ENCODE measurements at places on chromosomes 13 and 19.

DNA sequence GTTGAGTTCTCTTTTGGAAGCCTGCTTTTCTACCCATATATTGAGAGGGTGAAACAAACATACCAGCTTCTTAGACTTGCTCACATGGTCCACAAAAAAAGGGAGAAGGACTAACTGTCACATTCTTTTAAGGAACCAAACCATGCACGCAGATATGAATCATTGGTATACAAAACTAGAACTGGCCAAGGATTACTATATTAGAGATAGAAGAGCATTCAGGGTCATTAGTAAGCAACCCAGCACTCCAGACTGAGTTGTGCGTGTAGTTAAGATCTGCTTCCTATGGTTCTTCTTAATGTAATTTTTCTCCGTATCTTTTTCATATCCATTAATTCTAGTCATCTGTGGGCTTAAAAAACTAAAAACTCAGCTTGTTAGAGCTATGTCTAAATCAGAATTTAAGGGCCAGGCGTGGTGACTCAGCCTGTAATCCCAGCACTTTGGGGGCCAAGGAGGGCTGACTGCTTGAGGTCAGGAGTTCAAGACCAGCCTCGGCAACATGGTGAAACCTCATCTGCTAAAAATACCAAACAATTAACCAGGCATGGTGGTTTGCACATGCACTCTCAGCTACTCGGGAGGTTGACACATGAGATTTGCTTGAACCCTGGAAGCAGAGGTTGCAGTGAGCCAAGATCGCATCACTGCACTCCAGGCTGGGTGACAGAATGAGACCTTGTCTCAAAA, 19.6 kb downstream of the ALG5 start:
- DNase-seq, result no peak

DNA sequence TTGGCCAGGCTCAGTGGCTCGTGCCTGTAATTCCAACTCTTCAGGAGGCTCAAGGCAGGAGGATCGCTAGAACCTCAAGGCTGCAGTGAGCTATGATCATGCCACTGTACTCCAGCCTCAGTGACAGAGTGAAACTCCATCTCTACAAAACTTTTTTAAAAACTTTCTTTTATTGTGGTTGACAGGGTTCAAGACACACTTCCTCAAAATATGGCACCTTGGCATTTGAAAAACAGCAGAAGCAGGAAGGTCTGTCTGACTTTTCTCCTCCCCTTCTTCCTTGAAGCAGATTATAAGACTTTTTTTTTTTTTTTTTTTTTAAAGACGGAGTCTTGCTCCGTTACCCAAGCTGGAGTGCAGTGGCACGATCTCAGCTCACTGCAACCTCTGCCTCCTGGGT, 100.3 kb downstream of the TM9SF2 start:
- DNase-seq, result no peak

- no peak for DNase-seq
These were observed 178.6 kb downstream of the SHISA2 start for GRCh38 chr13:25873242-25873612.

GRCh38 chr13:21020581-21020980, 40.8 kb downstream of the LATS2 start:
- DNase-seq, result no peak

DNA sequence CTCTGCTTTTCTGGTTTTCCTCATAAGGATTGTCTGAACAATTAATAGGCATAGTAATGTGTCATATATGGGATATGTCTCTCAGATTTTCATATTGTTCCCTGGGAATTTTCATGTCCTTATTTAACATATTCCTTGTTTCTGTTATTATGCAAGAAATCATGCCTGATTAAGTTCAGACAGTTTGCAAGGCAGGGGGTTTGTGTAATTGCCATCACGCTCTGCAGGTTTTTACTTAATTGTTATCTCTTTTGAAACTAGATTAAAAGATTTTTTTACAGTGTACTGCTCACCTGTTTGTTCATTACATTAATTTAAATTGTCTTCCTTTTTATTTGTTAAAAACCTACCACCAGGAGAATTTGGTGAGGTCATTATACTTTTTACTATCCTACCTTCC, 1253.2 kb upstream of the PRR20A start:
- DNase-seq, result no peak

GRCh38 chr19:32720216-32720935, 809 bp downstream of the TDRD12 start:
- DNase-seq, result no peak

- no peak for DNase-seq
These were observed 402.7 kb downstream of the IRS2 start for GRCh38 chr13:109383683-109384082.

DNA sequence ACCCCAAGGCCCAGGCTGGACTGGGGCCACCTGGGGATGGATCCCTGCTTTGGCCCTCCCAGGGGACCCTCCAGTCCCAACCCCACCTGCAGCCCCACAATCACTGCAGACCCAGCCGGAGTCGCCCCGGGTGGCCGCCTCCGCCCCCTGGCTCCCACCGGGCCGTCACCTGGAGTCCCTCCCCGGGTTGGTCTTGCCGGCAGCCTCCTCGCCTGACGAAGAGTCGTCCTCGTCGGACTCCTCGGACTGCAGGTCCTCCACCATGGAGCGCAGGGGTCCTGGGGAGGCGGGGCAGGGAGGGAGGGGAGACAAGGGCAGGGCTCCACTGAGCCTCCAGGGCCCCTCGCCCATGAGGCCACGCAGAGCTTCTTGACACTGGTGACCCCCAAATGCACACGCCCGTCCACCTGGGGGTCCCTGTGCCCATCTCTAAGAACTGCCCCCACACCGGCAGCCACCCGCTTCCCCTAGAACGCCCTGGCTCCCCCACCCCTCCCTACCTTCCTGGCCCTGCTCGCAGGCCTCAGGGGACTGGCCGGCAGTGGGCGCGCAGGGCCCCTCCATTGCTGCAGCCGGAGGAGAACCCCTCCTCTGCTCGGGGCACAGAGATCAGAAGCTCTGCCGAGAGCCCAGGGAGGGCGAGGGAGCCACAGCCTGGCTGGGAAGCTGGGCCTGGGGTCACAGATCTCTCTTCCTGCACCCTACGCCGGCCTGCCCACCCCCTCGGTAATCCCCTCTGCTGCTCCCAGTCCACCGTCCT, 63.4 kb downstream of the MLLT1 start:
- DNase-seq, result no peak

DNA sequence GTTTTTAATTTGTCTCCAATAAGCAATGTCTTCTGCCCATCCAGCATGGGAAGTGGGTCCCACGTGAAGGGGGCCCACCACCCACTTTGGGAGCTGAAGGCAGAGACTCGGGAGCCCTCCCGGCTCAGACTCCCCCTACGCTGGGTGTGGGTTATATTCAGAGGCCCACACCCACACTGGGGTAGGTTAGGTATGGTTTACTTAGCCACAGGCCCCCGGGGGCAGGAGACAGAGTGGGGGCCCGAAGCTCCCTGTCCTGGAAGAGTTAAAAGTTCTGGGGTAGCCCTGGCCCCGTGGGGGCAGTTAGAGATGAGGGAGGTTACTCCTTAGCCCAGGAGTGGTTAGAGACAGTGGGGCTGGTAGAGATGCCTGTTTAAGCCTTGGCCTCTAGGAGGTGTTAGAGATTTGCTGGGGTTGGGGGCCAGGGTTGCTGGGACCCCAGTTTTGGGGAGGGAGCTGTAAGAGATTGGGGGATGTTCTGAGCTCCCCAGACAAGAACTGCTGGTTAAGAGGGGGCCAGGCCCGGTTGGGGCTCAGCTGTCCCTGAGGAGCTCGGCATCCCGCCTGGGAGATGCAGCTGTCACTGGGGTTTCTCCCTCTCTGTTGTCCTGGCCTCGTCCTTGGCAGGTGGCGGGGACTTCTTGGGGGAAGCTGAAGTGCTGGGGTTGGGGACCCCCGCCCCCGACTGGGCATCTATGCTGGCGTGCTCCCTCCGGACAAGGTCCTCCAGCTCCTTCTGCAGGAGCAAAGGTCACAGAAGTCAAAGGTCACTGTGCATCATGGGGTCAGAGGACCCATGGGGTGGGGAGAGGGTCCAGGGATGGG, 712 bp upstream of the RINL start:
- no peak for DNase-seq

DNA sequence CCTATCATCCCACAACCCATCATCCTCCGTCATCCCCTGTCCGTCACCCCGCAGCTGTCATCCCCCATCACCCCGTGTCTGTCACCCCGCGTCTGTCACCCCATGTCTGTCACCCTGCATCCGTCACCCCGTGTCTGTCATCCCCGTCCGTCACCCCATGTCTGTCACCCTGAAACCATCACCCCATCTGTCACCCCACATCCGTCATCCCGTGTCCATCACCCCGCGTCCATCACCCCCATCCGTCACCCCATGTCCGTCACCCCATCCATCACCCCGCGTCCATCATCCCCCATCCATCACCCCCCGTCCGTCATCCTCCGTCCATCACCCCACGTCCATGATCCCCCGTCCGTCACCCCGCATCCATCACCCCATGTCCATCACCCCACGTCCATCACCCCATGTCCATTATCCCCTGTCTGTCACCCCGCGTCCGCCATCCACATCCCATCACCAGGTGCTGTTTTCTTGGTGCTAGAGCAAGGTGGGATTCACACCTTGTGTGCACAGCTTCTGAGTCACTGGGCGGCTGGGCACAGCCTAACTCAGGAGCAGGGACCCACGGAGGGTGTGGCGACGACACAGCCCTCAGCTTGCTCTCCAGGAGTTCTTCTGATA, 24.2 kb downstream of the RASA3 start:
- DNase-seq, result no peak

DNA sequence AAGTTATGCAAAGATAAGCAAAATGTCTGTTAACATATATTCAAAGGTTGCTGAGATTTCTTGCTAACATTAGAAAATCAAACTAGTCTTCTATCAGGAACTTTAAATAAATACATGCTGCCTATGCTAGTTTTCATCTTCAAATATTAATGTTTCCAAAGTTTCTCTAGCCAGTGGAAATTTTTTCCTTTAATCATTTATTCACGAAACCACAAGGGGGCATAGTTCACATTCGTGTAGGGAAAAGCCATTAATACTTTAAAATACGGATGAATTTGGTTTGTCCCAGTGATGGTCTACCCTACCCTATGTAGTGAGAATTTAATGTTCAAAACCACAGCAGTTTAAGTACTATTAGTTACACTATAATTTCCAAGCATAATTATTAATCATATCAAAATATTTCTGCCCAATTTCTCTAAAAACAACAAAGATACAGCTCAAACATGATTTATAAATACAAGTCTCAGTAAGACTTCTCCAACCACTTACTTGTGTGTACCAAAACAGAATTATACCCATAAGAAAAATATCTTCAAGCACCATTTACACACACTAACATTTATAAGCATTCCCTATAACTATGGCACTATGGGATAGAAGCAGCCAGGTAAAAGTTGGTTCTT, 16.2 kb downstream of the NUFIP1 start:
- DNase-seq, result peak; percentile 67

DNA sequence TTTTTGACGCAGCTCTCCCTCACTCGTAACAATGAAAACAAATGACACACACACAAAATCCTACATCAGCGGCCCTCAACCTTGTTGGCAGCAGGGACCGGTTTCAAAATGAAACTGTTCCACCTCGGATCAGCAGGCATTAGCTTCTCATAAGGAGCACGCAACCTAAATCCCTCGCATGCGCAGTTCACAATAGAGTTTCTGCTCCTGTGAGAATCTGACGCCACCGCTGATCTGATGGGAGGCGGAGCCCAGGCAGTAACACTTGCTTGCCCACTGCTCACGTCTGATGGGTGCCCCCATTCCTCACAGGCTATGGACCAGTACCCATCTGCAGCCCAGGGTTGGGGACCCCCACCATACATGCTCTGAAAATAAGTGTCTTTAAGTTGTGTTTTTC, 43.4 kb downstream of the DHRS12 start:
- no peak for DNase-seq

DNA sequence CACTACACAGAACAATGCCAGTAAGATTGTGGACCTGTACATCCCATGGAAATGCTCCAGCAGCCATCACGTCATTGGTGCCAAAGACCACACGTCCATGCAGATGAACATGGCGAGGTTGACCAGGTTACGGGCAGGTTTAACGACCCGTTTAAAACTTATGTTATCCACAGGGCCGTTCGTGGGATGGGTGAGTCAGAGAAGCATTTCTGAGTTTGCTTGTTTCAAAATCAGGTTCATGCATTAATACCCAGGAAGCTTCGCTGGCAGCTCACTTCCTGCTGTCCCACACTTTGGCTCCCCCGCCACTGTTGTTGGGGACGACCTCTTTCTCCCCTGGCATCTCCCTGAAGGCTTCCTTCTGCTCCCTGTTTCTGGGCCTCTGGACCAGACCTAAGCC, 194.1 kb downstream of the USP12 start:
- no peak for DNase-seq

- DNase-seq, result no peak
These were observed 422 bp downstream of the ZNF71 start for GRCh38 chr19:56595548-56595899.

- no peak for DNase-seq
These were observed 22.4 kb downstream of the ZNF14 start for GRCh38 chr19:19710506-19710905.

- no peak for DNase-seq
These were observed 8.0 kb downstream of the SIRT6 start for GRCh38 chr19:4174213-4174894.

- DNase-seq, result no peak
These were observed 119.7 kb downstream of the ABCC4 start for GRCh38 chr13:95181586-95181985.

GRCh38 chr13:86653009-86653408, 853.8 kb upstream of the SLITRK6 start:
- no peak for DNase-seq

DNA sequence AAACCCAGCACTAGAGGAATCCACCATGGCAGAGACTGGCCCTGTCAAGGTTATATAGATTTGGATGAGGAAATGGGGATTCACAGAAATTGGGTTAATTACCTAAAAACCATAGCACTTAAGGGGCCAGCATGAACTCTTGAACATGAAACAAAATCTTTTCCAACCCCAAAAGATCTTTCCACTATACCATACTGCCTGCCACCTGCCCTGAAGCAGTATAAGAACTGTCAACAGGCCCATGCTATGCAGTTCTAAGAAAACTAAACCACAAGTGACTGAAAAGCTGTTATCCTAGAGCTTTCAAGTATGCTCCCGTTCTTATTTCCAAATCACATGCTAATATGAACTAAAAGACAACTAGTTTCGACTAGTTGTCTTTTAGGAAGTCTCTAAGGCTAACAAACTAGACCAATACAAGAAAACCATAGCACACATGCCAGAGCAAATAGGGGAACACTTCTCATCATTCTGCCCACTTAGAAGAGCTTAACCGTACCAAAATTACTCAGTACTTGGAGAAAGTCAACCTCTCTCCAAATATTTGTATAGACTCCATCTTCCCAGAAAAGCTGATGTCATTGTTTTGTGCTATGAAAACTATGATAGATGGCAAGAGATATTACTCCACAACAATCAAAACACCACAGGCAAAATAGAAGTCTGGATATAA, 27.5 kb downstream of the HSPH1 start:
- DNase-seq, result no peak

All from hematopoietic multipotent progenitor cell treated with erythropoietin and hydrocortisone succinate and interleukin-3 and kit ligand, for 15 days (in vitro differentiated cells).